ENCODE measurements at places on chromosomes 7 and 10.

DNA sequence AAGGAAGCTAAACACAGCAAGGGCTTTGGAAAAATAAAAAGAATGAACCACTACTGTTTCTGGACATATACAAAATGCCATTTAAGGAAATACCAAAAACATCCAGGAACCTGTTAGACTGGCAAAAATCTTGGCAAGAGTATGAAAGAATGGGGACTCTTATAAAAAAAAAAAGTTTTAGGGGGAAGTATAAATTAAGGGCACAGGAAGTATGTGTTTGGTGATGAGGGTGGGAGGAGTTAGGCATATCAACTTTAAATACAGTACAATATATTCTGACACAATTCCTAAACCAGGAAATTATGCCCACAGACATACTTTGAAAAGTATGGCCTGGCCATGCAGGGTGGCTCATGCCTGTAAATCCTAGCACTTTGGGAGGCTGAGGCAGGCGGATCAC is 74.2 kb downstream of the WAPL start:
- H3K4me3 ChIP-seq: no peak overlapping the region
- DNase-seq: no peak
- H3K4me1 ChIP-seq: peaks cover 9% of the 10 kb centered on the region
- H3K27me3 ChIP-seq: no peaks in the 10 kb centered on the region
- H3K36me3 ChIP-seq: peaks cover 3% of the 10 kb centered on the region

DNA sequence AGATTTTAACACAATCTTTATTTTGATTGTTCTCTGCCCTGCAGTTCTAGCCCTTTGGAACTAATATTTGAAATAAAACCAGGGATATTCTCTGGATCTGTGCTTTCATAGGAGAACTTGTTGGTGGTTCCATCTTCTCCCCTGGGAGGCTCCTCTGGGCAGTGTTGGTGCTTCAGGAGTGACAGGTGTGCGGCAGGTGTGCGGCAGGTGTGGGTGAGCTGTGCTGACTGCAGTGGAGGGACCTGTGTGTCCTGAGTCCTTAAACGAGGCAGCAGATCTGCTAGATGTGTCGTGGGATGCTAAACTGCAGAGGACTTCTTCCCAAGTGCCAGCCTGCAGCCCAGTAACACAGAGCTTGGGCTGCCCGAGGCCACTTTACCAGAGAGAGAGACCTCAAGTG is 98.4 kb downstream of the LYZL1 start:
- no peaks in the 10 kb centered on the region for H3K36me3 ChIP-seq
- H3K4me3 ChIP-seq: no peak overlapping the region
- H3K27me3 ChIP-seq: peaks cover 16% of the 10 kb centered on the region
- H3K4me1 ChIP-seq: no peaks in the 10 kb centered on the region

DNA sequence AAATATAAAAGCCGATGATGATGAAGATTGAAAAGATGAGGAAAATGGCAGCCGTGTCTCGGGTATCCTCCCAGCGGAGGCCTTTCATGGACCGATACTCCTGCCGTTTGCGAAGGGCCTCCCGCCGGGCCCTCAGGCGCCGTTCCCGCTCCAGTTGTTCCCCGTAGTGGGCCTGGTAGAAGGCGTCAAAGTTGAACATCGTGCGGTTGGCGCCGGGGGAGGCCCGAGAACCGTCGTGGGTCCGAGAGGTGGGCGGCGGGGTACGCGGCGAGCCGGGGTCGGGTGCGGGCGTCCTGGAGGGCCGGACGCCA is 553 bp downstream of the DNAJC30 start:
- H3K4me3 ChIP-seq: peak overlapping the region; percentile 98
- peak overlapping the region; percentile 87 for H3K27ac ChIP-seq
- no peak for DNase-seq
- peaks cover 13% of the 10 kb centered on the region for H3K4me1 ChIP-seq
- no peaks in the 10 kb centered on the region for H3K27me3 ChIP-seq

DNA sequence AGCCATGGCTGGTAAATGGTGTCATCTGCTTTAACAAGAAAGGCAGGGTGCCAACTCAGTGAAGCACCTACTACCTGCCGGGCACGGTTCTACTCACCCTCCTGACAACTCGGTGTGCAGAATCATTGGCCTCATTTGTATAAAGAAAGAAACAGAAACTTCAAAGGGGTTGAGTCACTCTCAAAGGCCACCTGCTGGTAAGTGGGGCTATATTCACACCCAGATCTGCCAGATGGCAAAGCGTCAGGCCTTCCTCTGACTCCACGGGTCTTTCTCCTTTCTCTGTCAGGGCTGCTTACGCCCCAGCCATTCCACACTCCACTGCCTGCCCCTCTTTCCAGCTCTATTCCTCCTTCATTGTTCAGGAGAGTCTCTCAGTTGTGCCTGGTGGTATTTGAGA is 309.2 kb downstream of the GFRA1 start:
- H3K4me3 ChIP-seq: no peak overlapping the region
- no peak overlapping the region for H3K27ac ChIP-seq
- no peaks in the 10 kb centered on the region for H3K27me3 ChIP-seq
- no peaks in the 10 kb centered on the region for H3K4me1 ChIP-seq
- H3K36me3 ChIP-seq: no peaks in the 10 kb centered on the region
- no peak for DNase-seq

Data from T-cell (primary cell).